ENCODE measurements at places on chromosomes 7 and 10.
A peak's percentile ranks its signal among the peaks of the same experiment; 100 is the strongest.

DNA sequence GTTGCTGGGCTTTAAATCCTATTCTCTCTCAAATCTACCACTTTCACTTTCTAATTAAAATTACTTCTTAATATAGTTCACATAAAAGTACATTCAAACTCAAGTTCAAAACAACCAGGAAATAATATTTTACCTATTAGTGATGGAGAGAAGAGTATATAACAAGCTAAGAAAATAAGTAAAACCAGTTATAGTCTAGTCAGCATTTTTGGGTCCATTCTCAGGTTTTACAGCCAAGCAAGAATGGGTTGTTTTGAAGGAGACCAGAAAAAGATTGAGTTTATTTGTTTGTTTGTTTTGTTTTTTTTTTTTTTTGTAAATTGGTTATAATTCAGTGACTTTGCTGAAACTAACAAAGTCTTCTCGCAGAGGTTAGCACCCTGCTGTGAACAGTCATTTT lies 106.3 kb upstream of the PTPRZ1 start:
- no peak for DNase-seq

- DNase-seq: no peak
These were observed 32.6 kb downstream of the KIAA1217 start for GRCh38 chr10:24241536-24242040.

- peak; percentile 33 for DNase-seq
These were observed 268.6 kb downstream of the HGF start for GRCh38 chr7:81501220-81501619.

DNA sequence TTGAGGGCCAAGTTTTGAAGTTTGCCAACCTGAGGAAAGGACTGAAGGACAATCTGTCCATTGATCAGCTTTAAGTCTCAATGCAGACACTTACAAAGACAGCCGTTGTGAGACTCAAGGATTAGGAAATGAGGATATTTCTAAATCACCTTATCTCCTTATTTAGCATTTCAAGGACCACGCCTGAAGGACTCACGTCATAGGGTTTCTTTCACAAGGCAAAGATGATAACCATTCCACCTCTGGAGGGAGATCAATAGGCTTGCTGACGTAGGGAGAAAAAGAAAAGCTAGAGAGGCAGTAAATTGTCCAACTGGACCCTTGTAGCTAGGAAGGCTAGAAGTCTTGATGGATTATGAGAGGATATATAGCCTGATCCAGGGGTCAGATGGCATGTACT lies 3.3 kb upstream of the ASB4 start:
- DNase-seq: no peak

DNA sequence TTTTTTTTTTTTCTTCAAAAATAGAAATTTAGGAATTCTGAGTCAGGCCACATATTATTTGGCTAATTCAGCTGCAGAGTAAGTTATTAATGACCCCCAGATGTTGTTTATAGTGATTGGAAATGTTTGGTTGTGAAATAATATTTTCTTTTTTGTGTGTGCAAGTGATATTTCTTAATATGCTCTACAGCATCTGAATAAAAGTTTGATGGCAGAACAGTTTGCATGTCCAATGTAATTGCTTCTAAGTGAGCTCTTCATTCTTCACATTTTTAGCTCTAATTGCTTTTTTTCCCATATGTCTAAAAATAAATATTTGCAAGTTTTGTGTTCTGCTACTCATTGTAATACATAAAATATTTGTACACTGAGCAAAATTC lies 116.0 kb downstream of the ARID5B start:
- no peak for DNase-seq

All from KBM-7 (cell line).